ENCODE measurements at places on chromosomes 16 and 17. TPM values are rescaled to one million over a fixed set of nuclear protein-coding genes. Genes with fewer than 3 reads are reported as not detected.

DNA sequence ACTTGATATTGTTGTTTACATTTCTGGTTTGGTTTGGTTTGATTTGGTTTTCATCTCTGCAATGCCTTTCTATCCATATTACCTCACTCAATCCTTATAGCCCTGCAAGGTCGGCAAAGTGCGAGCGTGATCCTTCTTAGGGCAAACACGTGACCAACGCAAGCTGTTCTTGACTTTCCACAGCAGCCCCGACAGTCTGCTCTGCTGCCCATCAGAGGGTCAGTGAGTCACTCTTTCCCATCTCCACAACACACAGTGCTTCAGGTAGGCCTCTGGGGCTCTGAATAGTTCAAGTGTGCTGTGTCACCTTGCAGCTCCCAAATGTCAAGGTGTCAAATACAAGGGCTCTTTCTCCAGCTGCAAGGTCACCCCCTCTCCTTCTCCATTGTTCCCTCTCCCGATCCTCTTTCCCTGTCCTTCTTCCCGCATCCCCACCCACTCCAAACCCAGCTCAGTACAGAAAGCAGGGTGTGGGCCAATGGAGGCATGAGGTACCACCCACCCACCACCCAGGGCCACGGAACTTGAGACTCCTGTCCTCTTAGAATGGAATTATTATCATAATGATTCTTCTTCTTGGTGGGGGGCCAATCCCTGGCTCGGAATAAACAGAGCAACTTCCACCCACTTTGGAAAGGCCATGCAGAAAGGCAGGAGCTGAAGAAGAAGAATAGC is 139.7 kb downstream of the SLC39A11 start:
- DNase-seq = no peak

Gene CFAP20
- 71.3 TPM for polyA plus RNA-seq

Gene SCIMP
- polyA plus RNA-seq = 1.9 TPM

- no peak for DNase-seq
These were observed 10.0 kb downstream of the TPPP3 start for GRCh38 chr16:67383284-67383683.

Gene EVI2A
- polyA plus RNA-seq = 2.5 TPM

Measured in left lung (tissue), 14 donors.